Astrocyte of the hippocampus (primary cell): ENCODE measurements at places on chromosomes 1 and 21.
A peak's percentile ranks its signal among the peaks of the same experiment; 100 is the strongest.

DNA sequence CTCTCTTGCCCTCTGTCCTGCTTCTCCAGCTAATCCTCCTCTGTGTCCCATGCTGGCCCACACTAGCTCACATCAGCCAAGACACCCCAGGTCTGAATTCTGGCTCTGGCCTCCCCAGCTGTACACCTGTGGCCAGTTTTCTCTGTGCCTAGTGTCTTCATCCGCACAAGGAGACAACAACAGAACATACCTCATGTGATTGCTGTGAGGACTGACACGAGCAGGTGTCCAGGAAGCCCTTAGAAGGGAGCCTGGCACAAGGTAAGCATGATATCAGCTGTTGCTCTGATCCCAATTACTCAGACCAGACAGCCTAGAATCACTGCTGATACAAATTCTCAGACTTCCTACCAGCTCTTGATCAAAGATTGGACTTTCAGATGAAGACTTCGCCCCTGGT is 71.2 kb upstream of the GJB5 start:
- DNase-seq: no peak

- DNase-seq: no peak
Measured at GRCh38 chr21:33733601-33734000, 91.3 kb downstream of the ITSN1 start.

DNA sequence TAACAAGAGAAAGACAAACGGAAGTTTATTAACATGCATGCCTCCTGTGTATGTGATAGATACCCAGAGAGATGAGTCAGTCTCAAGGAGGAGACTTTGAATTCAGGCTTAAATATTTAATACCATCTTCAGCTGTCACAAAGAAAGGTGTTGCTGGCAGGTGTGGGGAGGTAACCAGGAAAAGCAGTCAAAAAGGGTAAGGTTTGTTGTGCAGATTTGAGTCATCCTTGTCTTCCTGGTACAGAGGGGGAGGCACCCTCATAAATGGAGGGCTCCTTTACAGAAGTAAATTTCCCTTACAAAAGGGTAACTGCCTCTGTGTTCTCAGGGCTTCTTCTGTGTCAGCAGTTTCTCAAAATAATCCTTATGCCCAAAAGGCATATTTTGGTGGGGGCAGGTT is 75.2 kb upstream of the B3GALT5 start:
- no peak for DNase-seq

DNA sequence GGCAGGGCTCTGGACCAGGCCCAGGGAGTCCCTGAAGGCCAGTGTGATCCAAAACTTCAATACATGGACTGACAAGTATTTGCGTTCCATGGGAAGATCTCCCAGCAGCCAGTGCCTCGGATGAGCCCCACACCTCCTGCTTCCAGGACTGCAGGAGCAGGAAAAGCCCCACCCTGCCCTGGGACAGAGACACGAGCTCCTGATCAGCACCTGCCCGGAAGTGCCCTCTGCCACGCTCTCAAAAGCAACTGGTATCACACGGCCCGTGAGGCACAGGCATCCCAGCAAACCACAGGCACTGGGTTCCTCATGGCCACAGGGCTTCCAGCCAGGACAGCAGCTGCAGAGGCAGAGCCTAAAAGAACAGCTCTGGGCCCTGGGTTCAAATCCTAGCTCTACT is 48.6 kb downstream of the ACOT7 start:
- DNase-seq: no peak

DNA sequence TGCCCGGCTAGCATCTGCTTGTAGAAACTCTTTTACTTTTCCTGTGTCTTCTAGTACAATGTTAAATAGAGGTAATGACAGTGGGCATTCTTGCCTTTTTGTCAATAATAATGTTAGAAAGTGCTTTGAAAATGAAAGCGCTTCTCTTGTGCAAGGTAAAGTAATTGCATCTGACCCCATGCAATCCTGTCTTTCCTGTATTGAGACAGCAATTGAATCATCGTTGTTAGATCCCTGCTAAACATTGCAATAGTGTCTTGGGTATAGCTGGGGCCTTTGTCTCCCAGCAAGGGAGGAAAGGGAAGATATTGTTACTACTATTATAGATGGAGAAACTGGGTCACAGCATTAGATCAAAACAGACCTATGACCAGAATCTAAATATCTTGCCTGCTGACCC is 80.9 kb downstream of the TLR5 start:
- no peak for DNase-seq

GRCh38 chr1:14733048-14733778 is 134.7 kb downstream of the KAZN start:
- peak; percentile 78 for DNase-seq

DNA sequence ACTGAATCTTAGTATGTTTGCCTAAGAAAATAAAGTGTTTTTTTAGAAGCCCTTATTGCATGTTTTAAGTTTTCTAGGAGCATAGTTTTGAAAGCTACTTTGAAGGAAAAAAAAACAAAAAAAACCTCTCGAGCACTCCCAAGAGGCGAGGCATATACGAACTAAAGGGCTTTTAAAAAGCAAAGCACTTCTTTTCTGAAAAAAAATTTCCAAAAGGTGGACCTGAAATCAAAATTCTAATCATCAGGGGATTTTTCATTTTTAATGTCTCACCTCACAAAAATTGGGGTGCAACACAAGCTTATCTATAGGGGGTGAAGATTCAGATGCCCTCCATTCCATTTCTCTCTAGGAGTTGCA is 594 bp downstream of the GLMN start:
- no peak for DNase-seq

- no peak for DNase-seq
Measured at GRCh38 chr1:29415861-29416260, 179.5 kb downstream of the PTPRU start.

- DNase-seq: no peak
Measured at GRCh38 chr1:19360843-19361610, 48.9 kb downstream of the SLC66A1 start.

- no peak for DNase-seq
Measured at GRCh38 chr21:39353295-39353694, 4.4 kb upstream of the HMGN1 start.

- DNase-seq: no peak
Measured at GRCh38 chr1:214633686-214634085, 30.7 kb downstream of the CENPF start.

- DNase-seq: peak; percentile 11
Measured at GRCh38 chr1:86507935-86508582, 38.8 kb upstream of the CLCA4 start.

GRCh38 chr1:14748151-14748550 is 149.7 kb downstream of the KAZN start:
- no peak for DNase-seq

DNA sequence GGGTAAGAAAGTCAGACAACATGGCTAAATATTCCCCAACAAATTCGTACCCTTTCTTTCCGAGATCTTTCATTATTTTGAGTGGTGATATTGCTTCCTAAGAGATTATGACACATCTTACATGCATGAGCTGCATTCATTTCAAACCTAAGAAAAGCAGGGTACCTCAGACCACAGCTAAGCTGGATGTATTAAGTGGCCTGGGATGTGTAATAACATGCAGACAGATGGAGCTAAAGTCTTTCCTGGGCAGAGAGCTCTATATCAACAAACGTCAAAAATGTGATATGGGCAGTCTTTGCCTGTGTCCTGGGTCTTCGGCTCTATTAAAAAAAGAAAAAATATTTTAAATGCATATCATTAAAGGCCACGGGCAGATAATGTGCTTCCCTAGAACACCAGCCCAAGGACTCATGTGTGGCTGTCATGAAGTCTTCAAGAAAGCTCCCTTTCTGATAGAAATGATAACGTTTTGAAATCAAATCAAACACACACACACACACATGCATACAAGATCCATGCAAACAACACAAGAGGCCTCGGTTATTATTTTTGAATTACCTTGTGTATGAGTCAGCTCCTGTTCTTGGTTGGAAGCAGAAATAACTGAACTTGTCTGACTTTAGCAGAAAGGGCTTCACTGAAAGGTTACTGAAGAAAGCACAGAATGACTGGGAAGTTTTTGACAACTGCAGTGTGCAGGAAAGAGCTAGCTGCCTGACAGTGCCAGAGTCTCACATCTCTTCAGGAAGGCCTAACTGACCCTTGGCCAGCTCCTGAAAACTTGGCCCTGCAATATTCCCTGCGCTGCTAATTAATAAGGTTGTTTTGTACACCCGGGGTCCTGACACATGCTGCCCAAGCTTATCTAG is 231.2 kb downstream of the DSCAM start:
- DNase-seq: peak; percentile 6

- DNase-seq: peak; percentile 10
Measured at GRCh38 chr1:244030481-244031040, 20.5 kb upstream of the ZBTB18 start.

DNA sequence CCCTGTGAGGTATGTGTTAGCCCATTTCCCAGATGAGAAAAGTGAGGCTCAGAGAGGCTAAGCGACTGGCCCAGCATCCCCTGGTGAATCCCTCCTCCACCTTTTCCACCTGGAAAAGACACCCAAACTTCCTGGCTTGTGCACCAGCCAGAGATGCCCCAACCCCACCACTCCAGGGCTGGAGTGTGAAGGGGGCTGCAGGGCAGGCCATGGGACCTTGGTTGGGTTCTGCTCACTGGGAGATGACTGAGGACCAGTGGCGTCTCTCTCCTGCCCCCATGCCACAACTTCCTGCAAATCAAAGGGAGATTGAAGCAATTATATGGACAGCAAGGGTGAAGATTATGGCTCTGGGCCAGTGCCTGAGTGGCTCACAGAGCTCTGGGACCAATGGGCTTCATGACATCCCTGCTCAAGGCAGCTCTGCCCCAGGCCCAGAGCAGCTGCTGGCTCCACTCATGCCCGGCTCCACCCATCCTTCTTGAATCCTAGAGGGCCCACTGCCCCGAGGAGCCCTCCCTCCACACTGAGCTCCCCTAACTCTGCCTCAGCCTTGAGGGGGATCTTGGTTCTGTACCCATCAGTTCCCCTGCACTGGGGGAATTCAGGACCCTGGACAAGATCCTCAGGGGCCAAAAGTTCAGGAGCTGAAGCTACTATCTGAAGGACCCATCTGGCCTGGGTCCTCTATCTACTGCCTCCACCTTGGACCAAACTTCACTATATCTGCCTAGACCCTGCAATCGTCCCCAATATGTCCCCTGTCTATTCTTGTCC is 416.9 kb downstream of the PTPRU start:
- no peak for DNase-seq

- DNase-seq: no peak
Measured at GRCh38 chr21:23045955-23046354, 2047.7 kb downstream of the NCAM2 start.
